ENCODE measurements at places on chromosomes 2 and 18.
A peak's percentile ranks its signal among the peaks of the same experiment; 100 is the strongest.

DNA sequence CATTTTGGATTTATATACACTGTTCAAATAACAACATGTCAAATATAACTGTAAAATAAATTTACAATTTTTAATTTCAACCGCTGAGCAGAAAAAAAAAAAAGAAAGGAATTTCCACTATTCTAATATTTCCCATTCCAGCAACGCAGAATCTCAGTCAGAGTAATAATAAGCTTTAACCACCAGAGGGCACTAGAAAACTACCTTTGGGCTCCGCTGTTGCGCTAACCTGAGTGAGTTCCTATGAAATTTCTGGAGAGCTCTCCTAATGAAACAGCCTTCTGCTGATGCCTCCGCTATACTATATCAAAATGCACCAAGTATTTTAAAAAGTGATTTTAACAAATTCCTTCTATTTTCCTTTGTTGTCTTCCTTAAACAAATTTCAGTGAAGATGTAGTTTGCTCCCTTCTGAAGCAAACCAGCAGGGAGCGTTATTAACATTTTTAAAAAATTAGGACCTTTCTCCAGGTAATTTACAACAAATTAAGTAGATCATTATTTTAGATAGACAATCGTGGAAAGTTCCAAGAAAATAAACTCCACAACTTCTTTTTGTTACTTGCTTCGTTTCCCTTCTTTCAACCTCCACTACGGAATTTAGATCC is 23.0 kb downstream of the ERMN start:
- no peaks in the 10 kb centered on the region for H3K27me3 ChIP-seq
- H3K4me3 ChIP-seq: no peak overlapping the region
- DNase-seq: no peak
- H3K4me1 ChIP-seq: no peaks in the 10 kb centered on the region

DNA sequence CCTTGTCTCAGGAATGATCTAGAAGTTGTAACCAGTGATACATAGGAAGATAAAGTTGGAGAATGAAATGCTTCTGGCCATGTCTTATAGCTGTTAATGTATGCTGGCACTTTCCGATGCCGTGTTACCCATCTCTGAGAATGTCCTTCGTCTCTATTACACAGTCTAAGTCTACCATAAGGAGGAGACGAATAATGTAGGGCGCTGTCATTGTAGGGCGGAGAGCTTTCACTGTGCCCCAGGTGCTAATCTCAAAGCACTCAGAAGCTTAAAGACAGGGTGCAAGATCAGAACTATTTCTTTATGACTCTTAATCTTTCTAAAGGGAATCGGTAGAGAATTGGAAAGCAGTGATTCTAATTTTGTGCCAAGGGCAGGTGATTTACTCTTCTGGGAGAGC is 48.2 kb upstream of the MSTN start:
- no peak for DNase-seq
- H3K36me3 ChIP-seq: no peaks in the 10 kb centered on the region
- H3K27me3 ChIP-seq: no peaks in the 10 kb centered on the region
- H3K4me3 ChIP-seq: no peak overlapping the region

DNA sequence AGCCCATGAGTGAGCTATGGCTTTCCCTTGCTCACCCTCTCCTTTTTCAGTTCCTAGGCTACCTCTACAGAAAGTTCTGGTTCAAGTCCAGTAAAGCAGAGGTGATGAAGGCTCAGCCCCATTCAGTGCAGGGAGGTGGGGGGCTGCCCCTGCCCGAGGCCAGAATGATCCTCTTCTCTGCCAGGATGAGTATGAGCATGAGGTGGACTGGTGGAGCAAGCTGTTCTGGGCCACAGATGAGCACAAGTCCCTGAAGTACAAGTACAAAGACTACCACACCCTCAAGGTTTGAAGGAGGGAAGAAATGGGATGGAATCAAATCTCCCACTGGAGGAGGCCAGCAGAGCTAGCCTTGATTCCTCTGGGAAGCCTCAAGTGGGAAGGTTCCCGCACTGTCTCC is 42.4 kb downstream of the LMAN2L start:
- DNase-seq: no peak
- no peak overlapping the region for H3K4me3 ChIP-seq
- H3K27ac ChIP-seq: no peak overlapping the region
- no peaks in the 10 kb centered on the region for H3K4me1 ChIP-seq

DNA sequence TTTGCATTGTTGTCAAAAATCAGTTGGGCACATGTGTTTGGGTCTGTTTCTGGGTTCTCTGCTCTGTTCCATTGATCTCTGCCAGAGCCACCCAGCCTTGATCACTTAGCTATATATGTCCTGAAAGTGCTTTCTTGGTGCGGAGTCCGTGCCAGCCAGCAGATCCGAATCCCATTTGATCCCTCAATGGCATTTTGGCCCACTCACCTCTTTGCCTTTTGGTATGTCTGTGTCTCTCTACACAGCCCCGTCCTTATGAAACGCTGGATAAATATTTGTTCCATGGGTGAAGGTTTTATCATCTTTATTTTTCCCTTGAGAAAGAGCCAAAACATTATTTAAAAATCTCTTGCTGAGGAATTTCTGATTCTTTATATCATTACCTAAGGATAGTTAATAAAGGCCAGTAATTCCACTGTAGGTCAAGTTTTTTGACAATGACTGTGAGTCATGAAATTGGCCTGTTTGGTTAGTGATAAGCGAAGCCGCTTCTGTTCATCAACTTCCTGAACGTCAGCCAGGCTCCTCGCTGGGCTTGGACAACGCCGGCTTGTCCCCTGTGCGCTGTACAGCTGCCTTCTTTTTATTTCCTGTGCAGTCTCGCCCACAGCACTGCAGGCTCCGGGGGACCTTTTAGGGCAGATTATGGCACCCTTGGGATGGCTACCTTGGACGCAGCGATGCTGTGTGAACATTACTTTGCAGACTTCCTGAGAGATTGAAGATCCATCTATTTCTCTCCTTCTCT is 24.9 kb downstream of the MTCL1 start:
- peaks cover 4% of the 10 kb centered on the region for H3K4me1 ChIP-seq
- H3K36me3 ChIP-seq: peaks cover 4% of the 10 kb centered on the region
- H3K27ac ChIP-seq: no peak overlapping the region
- H3K27me3 ChIP-seq: no peaks in the 10 kb centered on the region
- DNase-seq: no peak

- no peaks in the 10 kb centered on the region for H3K36me3 ChIP-seq
- DNase-seq: no peak
- peaks cover 13% of the 10 kb centered on the region for H3K4me1 ChIP-seq
- H3K27ac ChIP-seq: 0 out of 2 replicates have a peak overlapping the region, but pooled peaks have one; percentile 41
Observed at GRCh38 chr2:43180897-43181296, 45.5 kb downstream of the ZFP36L2 start.

Data from H1 (cell line).